IPS-NIHi11 (cell line): ENCODE measurements at places on chromosomes 5 and 9.
A peak's percentile ranks its signal among the peaks of the same experiment; 100 is the strongest.

- no peak for DNase-seq
Observed at GRCh38 chr5:118439831-118440230, 548.5 kb downstream of the DTWD2 start.

DNA sequence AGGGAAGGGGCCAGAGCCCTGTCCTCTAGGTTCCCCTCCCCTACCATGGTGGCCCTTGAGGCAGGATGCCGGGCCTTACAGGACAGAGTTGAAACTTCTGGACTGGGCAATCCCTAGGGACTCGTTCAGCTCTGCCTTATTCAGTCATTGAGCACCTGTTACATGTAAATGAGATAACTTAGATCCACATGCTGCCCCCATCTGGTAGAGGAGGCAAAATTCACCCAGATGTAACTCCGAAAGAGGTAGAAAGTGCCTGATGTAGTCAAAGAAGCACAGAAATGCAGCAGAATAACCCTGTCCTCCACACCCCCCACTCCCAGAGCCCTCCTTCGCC, 1.5 kb downstream of the GGTA1 start:
- peak; percentile 93 for DNase-seq

- no peak for DNase-seq
Observed at GRCh38 chr9:134707731-134708671, 66.4 kb downstream of the COL5A1 start.

GRCh38 chr9:130660326-130660682, 4.1 kb upstream of the PRDM12 start:
- no peak for DNase-seq

DNA sequence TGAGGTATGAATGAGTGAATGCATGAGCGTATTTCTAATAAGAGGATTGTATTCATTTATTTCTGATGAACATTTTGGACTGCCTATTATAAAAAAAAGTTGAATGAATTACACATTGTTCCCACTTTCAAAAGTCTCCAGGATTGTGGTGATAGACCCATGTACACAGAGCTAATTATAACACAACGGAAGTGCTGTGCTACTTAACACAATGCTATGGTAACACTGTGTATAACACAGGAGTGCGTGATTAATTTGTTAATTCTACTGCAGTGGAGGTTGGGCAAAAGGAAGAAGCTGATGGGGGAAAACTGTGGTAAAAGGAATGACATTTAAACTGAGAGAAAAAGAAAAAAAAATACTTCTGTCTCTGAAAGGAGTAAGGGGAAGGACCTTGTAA, 147.8 kb upstream of the MEF2C start:
- no peak for DNase-seq

DNA sequence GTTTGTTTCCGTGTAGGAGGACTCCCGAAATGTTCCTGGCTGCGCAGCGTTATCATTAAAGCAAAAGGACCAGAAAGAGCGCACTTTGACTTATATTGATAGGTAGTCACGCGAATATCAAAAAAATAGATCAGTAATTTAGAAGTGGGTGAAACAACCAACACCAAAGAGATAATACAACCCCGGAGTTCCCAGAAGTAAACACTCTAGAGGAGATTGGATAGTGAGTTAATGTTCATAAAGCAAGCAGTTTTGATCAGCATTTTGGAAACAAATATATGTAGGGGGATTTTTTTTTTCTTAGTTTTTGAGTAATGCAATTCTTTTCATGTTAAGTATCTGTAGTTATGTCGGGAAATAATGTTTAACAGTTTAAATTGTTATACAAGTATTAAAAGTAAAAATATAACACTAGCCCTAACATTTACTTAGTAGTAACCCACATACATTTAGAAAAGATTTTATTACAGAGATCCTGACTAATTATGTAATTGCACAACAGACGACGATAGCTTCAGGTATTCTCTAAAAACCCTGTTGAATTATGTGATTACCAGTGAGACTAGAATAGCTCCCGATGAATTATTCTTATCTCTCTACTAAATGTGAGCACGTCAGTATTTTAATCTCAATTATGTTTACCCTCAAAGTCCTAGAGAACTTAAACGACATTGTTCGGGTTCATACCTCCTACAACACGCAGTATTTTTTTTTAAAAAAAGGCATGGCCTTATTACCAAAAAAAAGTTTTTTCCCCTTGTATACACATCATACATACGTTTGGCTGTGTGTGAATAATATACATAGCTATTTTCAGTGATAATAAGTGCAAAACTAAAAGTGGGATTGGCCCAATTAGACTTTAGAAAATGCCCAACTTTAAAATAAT, 9.4 kb upstream of the NFIB start:
- DNase-seq, result no peak

DNA sequence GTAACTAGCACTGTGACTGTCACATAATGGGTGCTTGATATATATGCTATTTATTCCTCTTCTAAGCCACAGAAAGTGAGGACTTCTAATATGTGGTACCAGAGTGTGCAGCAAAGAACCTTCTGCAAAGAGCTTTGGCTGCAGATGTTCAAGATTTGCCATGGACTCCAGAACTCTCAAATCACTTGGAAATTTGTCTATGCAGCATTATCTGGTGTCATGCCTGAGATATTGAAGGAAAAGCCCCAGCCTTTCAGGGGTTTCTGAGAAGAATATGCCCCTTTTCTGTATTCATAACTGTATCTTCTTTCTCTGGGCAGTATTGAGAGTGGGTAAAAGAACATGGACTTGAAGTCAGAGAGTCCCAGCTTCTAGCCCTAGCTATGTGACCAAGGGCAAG, 4.8 kb upstream of the G3BP1 start:
- DNase-seq, result no peak

DNA sequence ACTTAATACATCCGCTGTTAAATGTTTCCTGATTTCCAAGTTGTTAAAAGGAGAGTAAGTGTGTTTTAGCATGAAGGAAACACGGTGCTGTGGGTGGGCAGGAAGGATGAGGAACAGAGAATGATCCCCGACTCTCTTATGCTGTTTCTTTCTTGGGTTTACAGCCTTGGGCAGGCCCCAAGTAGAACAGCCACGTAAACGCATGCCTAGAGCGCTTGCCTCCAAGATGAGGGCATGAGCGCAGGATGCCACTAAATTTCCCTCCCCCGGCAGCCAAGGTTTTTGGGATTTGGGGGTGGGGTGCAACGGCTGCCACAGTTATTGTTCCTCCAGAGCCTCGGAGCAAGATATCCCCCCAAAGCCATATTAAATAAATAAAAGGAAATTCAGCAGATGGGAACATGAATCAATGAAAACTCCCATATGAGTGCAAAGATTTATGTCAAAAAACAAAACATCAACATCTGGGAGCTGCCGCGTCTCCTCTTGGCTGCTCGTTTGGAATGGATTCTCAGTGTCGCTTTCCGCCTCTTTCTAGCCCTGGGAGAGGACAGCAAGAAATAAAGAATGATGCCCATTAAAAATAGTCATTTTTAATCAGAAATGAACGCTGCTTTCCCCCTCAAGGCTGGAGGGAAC, 10.0 kb upstream of the DELE1 start:
- no peak for DNase-seq

DNA sequence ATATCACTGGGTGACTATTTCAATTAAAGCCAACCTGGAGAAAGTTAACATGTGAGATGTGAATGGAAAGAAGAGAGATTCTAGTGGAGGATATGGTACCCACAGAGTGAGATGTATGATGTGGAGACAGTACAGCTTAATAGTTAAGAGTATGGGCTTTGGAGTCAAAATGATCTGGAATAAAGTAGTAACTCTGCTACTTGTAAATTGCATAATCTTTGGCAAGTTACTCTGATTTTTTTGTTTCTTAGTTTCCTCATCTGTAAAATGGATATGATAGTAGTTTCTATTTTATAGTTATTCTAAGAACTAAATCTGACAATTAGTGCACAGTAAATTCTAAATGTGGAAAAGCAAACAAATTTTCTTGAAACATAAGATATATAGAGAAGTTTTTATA, 79.2 kb downstream of the ISOC1 start:
- no peak for DNase-seq

DNA sequence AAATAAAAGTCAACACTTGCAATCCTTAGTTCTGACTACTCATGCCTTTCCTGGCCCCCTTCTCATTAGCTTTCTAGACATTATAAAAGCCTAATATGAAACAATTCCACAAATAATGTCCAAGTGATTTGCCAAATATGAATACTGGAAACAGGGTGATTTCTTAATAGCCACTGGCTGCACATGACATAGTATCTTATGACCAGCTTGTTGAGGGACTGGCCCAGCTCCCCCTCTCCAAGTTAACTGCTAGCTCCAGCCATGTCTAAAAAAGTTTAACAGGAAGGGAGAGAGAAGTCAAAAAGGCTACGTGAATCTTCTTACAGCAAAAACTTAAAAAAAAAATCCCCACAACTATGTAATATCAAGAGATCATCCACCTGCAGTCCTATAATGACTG, 1.5 kb downstream of the CERT1 start:
- no peak for DNase-seq

GRCh38 chr5:63957617-63958016, 4.6 kb downstream of the HTR1A start:
- no peak for DNase-seq

DNA sequence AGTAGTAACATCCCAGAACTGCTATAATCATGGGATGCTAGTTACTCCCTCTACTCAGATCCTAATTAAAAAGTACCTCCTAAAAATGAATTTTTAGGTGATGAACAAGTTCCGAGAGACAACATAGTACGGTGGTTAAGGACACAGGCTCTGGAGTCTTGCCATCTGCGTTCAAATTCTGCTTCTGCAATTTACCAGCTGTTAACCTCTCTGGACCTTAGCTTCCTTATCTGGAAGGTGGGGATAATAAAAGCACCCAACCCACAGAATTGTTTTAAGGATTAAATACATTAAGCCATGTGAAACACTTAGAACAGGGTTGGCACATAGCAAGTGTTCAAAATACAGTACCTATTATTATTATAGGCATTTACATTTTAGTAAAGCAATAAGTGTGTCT, 77.5 kb upstream of the XPA start:
- DNase-seq, result no peak

- no peak for DNase-seq
Observed at GRCh38 chr9:134837529-134837928, 43.1 kb upstream of the FCN2 start.

- no peak for DNase-seq
Observed at GRCh38 chr5:74056107-74056788, 430.3 kb downstream of the ARHGEF28 start.

DNA sequence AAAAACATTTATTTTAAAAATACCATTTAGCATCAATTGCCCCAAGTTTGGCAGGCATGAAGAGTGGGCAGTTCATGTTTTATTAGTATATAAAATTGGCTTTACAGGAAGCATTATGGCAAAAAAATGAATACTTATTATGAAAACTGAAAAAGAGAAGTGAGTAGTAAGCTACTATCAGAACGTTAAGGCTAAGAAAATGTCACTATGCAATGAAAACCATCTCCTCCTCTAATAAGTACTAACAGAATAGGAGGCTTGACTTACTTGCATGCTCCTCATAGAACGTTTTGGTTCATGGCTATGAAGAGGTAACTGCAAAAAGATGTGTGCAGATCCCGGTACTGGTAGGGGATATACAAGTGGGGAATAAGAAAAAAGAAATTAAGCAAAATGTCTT, 23.6 kb downstream of the TICAM2 start:
- DNase-seq, result no peak

DNA sequence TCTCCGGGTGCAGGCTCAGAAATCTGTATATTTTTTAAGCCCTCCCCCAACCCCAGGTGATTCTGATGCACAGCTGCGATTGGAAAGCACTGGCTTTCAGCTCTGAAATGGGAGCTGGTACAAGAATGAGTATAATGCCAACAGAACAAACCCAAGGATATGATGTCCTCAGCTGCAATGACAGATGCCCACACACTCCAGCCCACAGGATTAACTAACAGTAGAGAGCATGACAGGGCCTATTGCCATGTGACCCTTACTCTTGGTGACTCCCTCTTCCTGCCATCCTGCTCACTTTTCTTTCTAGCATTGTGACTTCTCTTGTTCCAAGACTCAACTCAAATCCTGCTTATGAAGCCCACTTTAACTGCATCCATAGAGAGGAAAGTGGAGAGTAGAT, 174.5 kb downstream of the FGF18 start:
- DNase-seq, result no peak

GRCh38 chr5:169632946-169633345, 4.1 kb upstream of the DOCK2 start:
- DNase-seq, result no peak

- DNase-seq, result no peak
Observed at GRCh38 chr9:28502189-28502588, 928.9 kb upstream of the C9orf72 start.

DNA sequence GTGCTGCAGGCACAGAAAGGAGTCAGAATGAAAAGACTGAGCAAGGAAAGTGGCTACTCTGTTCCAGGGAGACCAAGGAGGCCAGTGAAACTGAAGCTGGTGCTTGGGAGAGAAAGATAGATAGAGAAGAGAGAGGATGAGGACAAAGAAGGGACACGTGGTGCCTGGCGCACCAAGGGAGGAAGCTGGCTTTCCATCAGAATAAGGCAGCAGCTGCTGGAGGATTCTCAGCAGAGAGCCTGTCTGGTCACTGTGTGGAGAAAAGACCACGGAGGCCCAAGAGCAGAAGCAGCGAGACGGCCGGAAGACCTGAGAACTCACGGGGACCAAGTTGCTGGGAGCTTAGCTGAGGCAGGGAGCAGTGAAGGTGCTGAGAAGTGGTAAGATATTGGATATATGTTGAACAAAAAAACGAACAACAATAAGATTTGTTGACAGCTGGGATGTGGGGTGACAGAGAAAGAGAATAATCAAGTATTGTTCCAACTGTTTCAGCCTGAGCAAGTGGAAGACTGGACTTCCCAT, 116.1 kb downstream of the SEMA5A start:
- DNase-seq, result no peak

GRCh38 chr5:106019261-106019660, 1651.5 kb downstream of the EFNA5 start:
- DNase-seq, result no peak

DNA sequence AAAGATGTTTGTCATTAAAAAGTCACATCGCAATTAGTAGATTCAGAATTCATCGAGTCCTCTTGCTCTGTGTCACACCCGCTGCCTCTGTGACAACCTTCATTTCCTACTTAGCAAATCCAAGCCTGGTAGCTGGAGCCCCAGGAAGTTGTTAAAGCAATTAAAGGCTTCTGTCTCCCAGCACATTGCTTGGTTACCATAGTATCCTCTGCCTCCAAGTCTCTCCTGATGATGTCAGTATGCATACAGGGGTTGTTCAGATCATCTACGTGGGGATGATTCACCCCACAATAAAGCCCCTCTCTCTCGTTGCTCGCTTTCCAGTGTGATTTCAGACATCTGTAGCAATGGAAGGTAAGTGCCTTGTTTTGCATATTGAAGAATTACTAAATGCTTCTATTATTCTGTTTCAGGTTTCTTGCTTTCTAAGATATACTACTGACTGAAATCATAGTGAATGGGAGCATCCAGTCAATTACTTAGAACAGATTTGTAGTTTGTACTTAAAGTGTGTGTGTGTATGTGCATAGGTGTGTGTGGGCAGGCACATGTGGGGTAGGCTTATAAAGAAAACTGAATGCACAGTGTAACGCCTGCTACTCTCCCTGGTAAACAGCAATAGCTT, 52.9 kb downstream of the PAM start:
- peak; percentile 27 for DNase-seq

DNA sequence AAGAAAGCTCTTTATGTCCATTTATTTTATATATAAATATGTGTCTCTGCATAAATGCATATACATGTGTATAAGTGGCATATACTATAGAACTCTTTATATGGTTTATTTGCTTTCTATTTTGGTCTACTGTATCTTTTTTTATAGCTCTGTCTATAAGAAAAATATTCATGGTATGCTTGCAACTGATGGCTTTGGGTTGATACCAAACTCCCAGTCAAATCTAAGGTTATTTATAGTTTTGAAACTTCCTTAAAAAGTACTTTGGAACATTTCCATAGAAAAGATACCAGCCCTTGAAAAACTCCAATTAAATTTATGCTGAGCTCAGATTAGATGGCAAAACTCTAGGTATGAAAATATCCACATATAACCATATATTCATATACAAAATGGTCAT, 120.0 kb upstream of the KLF9 start:
- DNase-seq, result no peak
